ENCODE measurements at places on chromosomes 12 and 14.

GRCh38 chr12:123621101-123621500 lies 12.4 kb downstream of the EIF2B1 start:
- no peak for DNase-seq

DNA sequence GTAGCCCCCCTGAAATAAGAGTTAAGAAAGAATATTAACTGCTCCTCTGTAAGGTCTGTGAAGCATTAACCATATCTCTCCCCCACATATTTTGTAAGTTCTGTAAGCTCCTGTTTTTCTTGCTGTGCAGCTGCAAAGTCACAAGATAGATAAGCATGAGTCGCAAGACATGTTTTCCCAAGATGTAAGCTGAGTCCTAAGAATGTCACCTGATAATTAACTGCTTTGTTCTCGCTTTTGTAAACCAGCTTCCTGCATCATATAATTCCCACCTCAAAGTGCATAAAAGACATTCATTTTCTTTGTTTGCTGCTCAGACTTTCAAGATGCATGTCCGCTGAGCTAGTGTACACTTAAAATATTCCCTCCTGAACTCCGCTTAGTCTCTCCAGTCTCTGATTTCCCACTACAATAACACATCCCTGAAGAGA lies 27.0 kb upstream of the PHC1 start:
- no peak for DNase-seq

- no peak for DNase-seq
Measured at GRCh38 chr12:50918584-50919316, 33.6 kb upstream of the HIGD1C start.

- no peak for DNase-seq
Measured at GRCh38 chr14:100239211-100239839, 381 bp downstream of the YY1 start.

All from BJ (cell line).